ENCODE measurements at places on chromosomes 13 and 19.

- peak; percentile 83 for DNase-seq
Observed at GRCh38 chr19:18021121-18021755, 13.3 kb downstream of the ARRDC2 start.

DNA sequence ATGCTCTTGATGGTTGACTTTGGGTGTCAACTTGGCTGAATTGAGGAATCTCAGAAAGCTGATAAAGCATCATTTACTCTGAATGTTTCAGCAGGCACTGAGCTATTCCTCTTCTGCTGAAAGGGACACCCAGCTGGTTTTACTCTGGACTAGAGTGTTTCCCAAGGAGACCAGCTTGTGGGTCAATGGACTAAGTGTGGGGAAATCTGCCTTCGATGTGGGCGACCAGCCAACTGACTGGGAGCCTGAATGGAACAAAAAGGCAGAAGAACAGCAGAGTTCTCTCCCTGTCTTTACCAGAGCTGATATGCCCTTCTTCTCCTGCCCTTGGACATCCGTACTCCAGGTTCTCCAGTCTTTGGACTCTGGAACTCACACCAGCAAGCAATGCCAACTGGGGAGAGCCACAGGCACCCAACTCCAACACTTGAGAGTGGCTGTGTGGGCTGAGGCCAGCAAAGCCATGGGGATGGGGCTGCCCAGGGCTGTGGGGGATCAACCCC is 32.2 kb downstream of the MRPL57 start:
- no peak for DNase-seq

GRCh38 chr19:4379383-4380253 is 20.7 kb downstream of the SH3GL1 start:
- no peak for DNase-seq

DNA sequence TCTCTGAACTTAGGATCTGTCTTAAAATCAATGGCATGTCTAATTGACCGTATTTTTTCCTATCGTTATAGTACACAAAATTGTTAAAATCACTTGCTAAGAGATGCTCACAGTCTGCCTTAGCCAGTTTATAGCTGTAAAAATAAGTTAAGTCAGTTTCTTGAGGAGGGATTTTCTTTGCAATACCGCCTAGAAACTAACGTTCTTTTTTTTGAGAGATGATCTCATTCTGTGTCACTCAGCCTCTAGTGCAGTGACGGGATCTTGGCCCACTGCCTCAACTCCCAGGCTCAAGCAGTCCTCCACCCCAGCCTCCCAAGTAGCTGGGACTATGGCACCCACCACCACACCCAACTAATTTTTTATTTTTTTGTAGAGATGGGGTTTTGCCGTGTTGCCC is 4.4 kb downstream of the CKAP2 start:
- peak; percentile 52 for DNase-seq

- DNase-seq, result no peak
Observed at GRCh38 chr19:5269926-5270325, 70.7 kb downstream of the PTPRS start.

GRCh38 chr19:19545707-19546106 is 7.6 kb downstream of the CILP2 start:
- no peak for DNase-seq

- no peak for DNase-seq
Observed at GRCh38 chr13:31908696-31909411, 122.7 kb upstream of the FRY start.

GRCh38 chr13:39452417-39452816 is 150.6 kb downstream of the LHFPL6 start:
- DNase-seq, result peak; percentile 51

DNA sequence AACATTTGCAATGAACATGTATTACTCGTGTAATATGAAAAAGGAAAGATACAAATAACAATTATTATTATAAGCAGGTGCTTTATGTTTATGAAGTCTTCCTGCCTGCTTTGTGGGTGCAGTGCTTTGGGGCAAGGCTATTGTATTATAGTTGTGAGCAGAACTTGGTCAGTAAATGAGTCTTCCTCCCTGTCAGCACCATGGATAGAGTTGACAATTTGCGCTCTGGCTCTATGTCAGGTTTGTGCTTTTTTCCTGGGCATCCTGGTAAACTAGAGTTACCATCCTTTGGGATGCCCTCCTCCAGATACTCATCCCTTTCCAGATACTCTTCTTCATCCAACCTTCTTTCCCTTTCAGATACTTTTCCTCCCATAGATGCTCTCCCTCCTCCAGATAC is 19.6 kb downstream of the ERICH6B start:
- no peak for DNase-seq

- no peak for DNase-seq
Observed at GRCh38 chr13:35016362-35017112, 74.5 kb downstream of the NBEA start.

GRCh38 chr13:59112221-59112718 is 1051.5 kb downstream of the DIAPH3 start:
- DNase-seq, result peak; percentile 99

GRCh38 chr19:4149518-4150288 is 3.7 kb upstream of the CREB3L3 start:
- DNase-seq, result no peak

- DNase-seq, result no peak
Observed at GRCh38 chr19:1591421-1592023, 1.1 kb downstream of the MBD3 start.

- no peak for DNase-seq
Observed at GRCh38 chr19:36093146-36093662, 17.7 kb upstream of the OVOL3 start.

GRCh38 chr19:8457827-8458226 is 13.1 kb downstream of the HNRNPM start:
- no peak for DNase-seq

DNA sequence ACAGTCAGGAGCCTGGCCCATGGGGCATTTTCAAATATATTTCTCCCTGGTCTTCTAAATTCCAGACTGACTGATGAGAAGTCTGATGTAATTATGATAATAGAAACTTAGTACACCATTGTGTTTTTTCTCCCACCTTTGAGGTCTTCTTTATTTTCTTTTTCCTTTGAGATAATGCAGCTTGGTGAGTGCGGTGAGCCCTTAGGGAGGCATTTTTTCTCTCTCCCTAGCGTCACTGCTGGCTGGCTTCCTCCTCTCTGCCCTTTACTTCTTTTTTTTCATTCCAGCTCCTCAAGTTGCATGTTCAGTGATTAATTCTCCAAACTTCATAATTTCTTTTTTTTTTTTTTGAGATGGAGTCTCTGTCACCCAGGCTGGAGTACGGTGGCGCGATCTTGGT is 12.8 kb upstream of the CDC42EP5 start:
- DNase-seq, result no peak

- no peak for DNase-seq
Observed at GRCh38 chr19:40365010-40365409, 16.5 kb downstream of the PLD3 start.

DNA sequence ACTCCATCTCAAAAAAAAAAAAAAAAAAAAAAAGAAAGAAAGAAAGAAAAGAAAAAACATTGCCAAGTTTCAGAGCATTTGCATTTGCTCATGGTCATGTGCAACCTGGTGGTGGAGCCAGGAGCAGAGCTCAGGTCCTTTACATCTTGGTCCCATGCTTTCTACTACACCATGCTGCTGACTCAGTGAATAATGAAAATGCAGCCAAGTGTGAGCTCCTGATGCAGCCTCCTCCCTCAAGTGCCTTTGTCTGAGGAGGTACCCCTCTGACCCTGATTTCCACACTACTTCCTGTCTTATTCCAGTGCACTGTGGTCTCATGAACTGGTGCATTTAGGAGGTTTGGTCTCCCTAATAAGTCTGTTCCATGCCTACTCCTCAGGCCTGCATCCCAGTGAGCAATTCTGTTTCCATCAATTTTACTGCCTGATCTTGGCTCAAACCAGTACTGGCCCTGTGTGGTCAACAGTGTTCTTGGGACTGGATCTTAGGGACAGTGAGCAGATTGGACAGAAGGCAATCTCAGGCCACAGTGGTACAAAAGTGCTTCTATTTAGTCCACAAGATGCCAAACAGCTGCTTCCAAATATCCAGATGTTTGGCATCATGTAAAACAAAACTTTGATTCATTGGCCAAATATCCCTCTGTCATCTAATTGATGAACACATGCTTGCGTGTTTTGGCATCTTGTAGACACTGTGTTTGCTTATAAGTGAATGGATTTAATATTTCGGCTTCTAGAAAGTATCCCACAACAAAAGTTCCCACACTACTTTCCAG is 28.8 kb upstream of the LRCH1 start:
- peak; percentile 47 for DNase-seq

GRCh38 chr13:85040215-85040614 is 759.0 kb downstream of the SLITRK6 start:
- DNase-seq, result no peak

DNA sequence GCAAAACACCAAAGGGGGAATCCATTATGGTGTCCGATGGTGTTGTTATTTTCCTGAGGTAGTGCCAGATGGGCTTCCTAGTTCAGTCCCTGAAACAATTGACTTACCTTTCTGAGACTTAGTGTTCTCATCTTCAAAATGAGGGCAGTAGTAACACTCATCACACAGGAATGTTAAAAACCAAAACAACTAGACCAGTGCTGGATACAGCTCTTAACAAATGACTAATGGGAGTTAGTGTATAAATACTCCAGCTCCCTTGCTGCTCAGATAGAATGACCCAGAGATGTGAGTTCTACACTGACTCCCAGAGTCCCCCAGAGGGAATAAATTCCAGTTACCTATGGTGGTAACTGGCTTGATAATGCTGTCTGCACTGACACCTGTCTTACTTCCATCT is 49.9 kb downstream of the MBD3L2B start:
- DNase-seq, result no peak

- no peak for DNase-seq
Observed at GRCh38 chr13:40502236-40502635, 164.2 kb downstream of the FOXO1 start.

DNA sequence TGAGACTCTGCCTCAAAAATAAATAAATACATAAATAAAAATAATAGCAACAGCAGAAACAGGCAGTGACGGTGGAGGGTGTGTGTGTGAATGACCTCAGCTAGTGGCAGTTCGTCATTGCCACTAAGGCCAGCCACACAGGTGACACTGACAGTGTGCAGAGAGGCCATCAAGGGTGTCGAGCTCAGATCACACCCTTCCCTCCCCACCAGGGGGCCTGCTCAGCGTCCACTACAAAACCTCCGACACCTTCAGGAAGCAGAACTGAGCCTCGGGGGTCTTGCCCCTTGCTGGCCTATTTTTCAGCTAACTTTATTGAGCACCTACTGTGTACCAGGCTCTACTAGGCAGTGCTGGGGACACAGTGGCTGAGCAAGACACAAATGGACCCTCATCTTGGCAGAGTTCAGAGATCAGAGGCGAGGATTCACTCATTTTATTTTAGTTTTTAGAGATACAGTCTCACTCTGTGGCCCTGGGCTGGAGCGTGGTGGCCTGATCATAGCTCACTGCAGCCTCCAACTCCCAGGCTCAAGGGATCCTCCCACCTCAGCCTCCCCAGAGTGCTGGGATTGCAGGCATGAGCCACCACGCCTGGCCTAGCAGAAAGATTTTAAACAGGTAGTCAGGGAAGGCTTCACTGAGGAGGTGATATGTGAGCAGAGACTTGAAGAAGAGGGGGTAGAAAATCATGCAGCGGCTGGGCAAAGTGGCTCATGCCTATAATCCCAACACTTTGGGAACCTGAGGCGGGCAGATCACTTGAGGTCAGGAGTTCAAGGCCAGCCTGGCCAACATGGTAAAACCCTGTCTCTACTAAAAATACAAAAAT is 30.3 kb upstream of the SEMA6B start:
- DNase-seq, result no peak

- DNase-seq, result no peak
Observed at GRCh38 chr13:44422755-44423643, 49.4 kb downstream of the SERP2 start.

DNA sequence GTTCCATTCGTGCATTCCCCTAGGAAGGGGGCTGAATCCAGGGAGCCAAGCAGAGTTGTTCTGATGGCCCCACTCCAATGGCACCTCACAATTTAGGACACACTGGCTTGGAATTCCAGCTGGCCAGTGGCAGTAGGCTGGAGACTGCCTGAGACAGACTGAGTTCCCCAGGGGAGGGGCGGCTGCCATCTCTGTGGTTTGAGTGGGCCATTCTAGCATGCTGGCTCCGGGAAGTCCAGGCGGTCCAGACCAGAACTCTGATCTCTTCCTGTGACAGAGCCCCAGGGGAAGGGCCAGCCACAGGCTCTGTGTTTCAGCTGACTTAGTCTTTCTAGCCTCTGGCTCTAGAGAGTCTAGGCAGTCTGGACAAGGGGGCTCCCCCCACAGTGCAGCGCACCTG is 29.5 kb upstream of the SLC7A1 start:
- DNase-seq, result no peak

DNA sequence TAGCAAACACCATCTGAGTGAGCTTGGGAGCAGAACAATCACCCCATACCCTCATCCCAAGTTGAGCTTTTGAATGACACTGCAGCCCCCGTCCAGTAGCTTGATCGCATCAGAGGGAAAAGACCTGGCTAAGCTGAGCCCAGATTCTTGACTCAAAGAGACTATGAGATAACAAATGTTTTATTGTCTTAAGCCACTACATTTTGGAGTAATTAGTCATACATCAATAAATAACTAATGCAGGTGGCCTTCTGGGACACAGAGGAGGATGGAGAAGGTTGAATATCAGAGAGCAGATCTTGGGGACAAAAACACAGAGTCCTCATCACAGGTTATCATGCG is 24.6 kb upstream of the IGSF23 start:
- DNase-seq, result no peak

DNA sequence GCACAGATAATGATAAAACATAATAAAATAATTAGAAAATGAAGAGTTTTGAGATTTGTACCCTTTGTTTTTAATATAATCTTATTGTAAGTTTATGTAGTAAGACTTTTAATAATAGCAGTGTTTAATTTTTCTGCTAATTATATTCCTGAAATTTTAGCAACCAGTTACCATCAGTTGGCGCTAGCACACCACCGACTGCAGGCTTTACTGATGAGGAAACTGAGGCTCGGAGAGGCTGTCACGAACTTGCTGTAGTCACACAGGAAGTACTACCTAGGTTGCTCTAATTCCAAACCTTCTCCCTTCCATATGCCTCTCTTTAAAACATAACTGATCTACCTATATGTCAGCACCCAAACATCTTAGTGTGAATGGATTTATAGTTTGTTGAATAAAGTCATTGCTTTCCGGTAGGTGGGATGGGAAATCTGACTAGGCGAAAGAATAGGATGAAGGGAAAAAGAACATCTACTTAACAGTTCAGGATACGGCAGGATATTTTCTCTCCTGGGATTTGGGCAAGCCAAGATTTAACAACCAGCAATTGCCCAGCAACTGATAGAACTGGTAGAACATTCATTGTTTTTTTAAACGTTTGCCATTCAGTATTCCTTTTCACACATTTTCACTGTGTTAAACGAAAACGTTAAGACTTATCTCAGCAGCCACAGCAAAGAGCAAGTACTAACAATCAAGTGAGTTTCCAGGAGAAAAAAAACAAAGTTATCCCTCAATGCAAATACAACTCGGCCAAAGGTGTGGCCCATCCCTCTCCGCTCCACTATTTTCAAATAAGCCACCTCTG is 822 bp upstream of the RFXAP start:
- DNase-seq, result no peak

Measured in fibroblast of upper back skin (primary cell).